ENCODE measurements at places on chromosomes 7 and 10.

DNA sequence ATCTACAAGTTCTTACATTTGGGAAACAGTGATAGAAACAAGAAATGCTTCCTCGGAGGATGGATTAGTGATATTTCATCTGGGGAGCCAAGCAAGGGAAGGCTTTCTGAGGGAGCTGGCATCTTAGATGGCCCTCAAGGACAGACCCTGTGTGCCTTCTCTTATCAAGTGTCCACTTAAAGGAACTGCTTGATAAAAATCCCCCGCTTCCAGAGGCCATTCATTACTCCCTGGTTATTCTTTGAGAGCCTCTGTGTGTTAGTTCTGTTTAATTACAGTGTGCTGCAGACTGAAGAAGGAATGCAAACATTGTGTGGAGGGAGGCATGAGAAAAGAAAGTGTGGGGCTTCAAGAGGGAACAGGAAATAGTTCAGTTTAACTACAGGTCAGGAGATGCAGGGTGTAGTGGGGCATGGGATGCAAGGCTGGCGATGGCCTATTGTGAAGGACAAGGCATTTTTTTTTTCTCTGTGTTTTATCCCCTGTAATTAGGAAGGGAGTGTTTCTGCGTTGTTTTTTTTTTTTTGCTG lies 145.4 kb downstream of the SNX10 start:
- DNase-seq, result no peak

GRCh38 chr7:144508702-144509101 lies 105.2 kb upstream of the NOBOX start:
- DNase-seq, result no peak

DNA sequence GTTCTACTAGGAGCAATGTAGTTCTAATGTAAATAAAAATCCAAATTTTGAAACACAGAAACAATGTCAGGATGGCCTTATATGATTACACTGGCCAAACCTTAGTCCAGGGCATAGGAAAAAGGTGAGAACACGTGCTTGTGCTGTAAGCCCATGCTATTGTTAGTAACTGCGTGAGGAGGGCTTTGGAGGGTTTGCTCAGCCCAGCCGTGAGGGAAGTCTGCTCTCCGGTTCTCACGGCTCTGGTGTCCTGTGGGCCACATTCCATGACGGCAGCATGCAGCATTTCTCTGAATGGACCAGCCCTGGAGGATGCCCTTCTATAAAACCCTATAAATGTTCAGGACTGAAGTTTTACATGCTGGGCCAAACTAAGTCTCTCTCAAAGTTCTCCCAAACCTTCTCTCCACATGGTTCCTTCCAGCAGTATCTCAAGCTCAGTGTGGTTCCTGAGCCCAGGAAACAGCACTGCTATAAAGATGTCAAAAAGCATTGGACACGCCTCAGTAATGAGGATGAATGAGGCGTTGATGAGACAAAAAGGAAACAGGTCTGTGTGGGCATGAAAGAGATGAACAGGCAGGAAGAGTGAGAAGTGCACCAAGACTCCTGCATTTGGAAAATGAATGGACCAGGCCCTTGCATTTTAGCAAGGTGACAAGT lies 174.8 kb upstream of the CDCA7L start:
- no peak for DNase-seq

- no peak for DNase-seq
Measured at GRCh38 chr7:2953588-2954407, 89.9 kb downstream of the CARD11 start.

DNA sequence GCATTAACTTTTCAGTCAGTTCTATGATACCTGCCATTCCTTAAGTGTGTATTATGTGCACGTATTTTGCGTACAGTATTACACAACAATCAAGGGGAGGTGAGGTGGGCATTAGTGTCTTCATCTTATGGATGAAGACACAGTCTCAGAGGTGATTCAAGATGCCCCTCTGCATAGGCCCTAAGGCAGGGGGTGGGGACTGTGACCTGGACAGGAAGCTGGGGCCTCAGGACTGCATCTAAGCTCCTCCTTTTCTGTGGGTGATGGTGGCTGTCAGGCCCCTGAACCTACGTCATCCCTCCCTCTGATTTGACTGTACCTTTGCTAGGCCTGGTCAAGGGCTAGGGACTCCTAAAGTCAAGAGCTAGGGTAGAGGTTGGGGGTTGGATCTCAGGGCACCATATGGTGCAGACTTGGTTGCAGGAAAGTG lies 38.9 kb downstream of the HK1 start:
- no peak for DNase-seq

DNA sequence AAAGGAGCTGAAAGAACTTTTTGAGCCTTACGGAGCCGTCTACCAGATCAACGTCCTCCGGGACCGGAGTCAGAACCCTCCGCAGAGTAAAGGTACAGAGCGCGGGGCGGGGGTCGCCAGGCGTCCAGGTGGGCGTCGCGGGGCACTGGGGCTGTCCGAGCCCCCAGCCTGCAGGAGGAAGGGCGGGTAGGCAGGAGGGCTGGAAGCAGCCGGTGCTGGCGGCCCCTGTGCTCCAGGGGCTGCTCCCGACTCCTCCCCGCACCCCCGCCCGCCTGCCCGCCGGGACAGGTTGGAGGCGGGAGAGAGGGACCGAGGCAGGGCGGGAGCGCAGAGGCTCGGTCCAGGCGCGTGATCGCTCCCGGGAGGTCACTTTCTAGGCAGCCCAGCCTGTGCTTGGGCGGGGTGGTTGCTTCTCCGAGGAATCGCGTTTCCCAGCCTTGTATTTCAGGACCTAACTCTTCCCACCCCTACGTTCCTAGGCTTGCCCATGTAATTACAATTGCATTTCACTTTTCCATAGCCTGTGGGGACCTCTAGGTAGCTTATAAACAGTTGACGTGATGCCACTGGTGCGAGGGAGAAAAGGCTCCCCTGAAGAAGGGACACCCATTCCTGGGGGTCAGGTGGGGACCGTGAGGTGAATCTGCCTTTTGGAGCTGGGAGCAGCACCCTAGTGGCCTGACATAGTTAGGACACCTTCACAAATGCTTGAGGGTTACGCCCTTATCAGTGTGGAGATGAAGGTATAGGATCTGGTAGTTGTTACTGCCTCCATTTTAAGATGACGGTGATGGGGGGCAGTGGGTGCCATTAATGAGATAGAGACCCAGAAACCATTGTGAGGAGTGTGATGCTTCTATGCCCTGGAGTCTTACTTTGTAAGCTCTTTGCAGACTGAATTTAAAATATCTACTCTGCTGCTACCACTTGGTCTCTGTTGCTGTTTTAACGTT lies 148.2 kb downstream of the CELF2 start:
- DNase-seq, result peak; percentile 41

DNA sequence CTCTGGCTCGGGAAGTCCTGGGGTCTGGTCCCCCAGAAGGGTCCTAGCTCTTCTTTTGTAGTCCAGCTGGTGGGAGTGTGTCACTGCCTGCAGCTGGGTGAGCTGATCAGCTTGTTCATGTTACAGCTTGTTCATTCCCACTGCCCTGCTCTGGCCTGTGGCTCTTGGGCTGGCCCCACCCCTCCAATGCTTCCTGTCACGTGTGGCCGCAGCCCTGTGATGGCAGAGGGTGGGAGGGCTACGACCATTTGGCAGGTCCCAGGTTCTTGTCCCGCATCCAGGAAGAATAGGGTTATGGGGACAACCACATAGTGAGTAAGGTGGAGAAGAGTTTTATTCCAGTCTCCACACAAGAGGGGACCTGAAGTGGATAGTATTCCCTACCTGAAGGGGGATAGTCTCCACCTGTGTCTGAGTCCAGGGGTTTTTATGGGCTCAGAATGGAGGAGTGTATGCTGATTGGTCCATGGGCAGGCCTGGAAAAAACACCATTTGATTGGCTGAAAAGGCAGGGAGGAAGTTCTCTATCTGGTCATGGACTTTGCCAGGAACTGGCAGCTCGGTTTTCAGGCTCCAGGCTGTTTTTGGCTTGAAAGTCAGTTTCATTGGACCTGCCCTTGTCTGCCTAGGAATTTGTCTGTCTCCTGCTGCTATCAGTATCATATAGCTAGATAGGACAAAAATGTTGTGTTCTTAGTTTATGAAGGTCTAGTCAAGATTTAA lies 13.1 kb downstream of the SDHAF3 start:
- DNase-seq, result no peak
